GM12891 (cell line): ENCODE measurements at places on chromosomes 16 and 17.

GRCh38 chr16:8173111-8173644 is 417.1 kb downstream of the TMEM114 start:
- peak; percentile 27 for DNase-seq

- no peak for DNase-seq
Observed at GRCh38 chr17:80031691-80032430, 3.8 kb downstream of the TBC1D16 start.

DNA sequence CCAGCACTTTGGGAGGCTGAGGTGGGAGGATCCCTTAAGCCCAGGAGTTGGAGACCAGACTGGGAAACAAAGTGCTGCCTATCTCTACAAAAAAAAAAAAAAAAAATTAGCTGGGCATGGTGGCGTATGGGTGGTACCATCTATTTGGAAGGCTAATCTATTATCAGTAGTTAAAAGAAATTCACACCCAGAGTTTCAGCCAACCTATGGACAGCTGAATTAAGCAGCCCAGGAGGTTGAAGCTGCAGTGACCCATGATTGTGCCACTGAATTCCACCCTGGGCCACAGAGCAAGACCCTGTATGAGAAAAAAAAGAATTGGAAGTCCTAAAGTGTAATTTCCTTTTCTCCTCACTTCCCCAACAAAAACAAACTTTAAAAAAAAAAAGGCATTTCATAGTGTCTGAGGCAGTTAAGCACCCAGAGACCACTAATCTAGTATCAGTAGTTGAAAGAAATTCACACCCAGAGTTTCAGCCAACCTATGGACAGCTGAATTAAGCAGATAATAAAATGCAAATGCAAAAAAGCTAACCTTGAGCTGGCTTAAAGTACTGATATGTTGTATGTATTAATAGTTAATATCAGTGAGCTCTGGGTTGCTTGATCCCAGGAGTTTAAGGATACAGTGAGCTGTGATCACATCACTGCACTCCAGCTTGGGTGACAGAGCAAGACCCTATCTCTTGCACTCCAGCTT is 18.1 kb downstream of the CLTC start:
- DNase-seq: no peak

- no peak for DNase-seq
Observed at GRCh38 chr16:85921026-85921425, 22.1 kb downstream of the IRF8 start.

GRCh38 chr16:65415460-65415859 is 293.6 kb upstream of the CDH11 start:
- DNase-seq: no peak
